ENCODE measurements at places on chromosomes 1 and 21. TPM values are rescaled to one million over a fixed set of nuclear protein-coding genes. Genes with fewer than 3 reads are reported as not detected.

The RORC gene
- 13.7 TPM for total RNA-seq

The HSF2BP gene
- 1.0 TPM for total RNA-seq

The TMEM201 gene
- 14.4 TPM for total RNA-seq

The RAB4A gene
- total RNA-seq = 46.7 TPM

The TUFT1 gene
- 21.1 TPM for total RNA-seq

The RAD54L gene
- total RNA-seq = 2.7 TPM

The SPRR5 gene
- total RNA-seq = not detected

The FCRLA gene
- total RNA-seq = 1.4 TPM

The MAN1C1 gene
- total RNA-seq = 8.7 TPM

DNA sequence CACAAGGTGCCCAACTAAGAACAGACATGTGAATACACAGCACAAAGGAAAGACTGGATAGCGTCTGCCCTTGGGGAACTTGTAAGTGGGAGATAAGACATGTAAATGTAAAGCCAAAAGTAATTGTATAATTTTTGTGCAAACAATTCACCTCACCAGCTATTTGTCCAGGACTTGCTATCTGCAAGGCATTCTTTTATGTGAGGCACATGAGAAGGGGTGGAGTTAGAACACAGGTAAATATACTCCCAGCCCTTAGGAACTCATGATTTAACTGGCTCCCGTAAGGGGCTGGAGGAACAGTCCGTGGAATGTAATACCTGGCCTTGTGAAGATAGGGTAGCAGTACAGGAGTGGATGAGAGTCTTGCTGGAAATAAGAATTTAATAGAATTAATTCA is 61.3 kb downstream of the CDK18 start:
- DNase-seq = no peak

- DNase-seq = no peak
These were observed 37.2 kb downstream of the RIMS3 start for GRCh38 chr1:40627987-40628902.

DNA sequence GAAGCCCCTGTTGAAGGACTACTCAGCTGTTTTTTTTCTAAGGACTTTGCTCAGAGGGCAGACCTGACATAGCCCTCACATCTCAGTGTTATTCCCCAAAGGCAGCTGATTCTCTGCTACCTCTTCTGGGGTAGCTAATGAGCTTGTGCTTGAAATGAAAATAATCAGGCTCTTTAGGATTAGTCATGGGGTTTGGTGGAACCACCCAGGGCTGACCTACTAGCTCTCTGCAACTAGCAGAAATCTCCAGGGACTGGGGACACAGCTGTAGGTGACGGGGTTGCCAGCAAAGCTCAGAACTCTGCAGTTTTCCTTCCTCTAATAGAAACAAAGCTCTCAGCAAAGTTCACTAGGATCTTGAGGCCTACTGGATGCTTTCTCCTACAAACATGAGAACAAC is 106.4 kb upstream of the BCL9 start:
- DNase-seq = no peak

- no peak for DNase-seq
These were observed 75.4 kb upstream of the VTCN1 start for GRCh38 chr1:117286145-117286544.

GRCh38 chr1:145714524-145715111 is 4.7 kb upstream of the CD160 start:
- DNase-seq = peak; percentile 14

DNA sequence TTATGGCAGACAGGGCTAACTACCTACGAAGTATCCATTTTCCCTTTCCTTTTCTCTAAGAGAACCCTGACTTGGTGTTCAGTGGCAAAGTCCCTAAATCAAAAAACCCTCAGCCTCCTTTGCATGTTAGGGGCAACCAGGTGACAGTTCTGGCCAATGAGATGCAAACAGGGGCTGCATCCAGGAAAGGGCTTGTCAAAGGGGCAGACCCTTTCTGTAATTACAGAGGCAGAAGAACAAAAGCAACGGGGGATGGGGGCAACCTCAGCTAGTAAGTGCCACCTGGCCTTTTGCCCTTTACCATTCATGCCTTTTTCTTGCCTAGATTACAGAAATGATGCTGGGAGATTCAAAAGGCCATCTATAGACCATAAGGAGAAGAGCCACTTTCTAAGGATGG is 34.4 kb downstream of the GLUL start:
- no peak for DNase-seq

- peak; percentile 21 for DNase-seq
These were observed 812 bp upstream of the ARF1 start for GRCh38 chr1:228081578-228082213.

- DNase-seq = no peak
These were observed 268.8 kb upstream of the CSF3R start for GRCh38 chr1:36751525-36751924.

DNA sequence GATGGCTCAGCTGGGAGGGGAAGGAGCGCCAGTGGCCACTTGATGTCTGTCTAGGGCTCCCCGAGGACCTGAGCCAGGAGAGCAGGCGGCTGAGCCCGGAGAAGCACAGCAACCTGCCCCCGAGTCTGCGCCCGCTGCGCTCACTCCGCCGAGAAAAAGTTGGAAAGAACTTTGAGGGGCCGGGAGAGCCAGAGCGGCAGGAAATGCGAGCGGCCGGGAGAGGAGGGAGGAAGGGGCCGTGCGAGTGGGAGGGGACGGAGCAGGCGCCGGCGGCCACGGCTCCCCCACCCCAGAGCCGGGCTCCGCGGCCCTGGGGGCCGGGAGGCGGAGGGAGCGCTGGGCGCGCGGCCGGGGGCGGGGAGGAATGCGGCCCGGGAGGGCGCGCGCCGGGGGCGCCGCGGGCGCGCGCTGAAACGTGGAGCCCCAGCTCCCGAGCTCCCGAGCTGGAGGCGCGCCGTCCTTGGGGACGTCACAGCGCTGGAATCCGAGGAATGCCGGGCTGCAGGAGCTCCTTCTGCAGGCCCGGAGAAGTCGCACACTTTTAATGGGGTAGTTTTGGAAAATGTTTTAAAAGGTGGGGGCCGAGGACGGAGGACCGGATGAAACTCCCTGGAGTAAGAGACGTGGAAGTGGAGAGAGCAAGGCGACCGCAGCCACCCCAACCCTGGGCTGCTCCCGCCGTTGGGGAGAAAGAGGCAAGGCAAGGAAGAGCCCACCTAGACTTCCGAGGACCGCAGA is at the start of gene PTPN14:
Gene PTPN14, minus strand, starts transcription at position 167 of the 738 bp plus-strand sequence. CDS start 86,799 bp downstream, outside the sequence.
- peak; percentile 96 for DNase-seq

DNA sequence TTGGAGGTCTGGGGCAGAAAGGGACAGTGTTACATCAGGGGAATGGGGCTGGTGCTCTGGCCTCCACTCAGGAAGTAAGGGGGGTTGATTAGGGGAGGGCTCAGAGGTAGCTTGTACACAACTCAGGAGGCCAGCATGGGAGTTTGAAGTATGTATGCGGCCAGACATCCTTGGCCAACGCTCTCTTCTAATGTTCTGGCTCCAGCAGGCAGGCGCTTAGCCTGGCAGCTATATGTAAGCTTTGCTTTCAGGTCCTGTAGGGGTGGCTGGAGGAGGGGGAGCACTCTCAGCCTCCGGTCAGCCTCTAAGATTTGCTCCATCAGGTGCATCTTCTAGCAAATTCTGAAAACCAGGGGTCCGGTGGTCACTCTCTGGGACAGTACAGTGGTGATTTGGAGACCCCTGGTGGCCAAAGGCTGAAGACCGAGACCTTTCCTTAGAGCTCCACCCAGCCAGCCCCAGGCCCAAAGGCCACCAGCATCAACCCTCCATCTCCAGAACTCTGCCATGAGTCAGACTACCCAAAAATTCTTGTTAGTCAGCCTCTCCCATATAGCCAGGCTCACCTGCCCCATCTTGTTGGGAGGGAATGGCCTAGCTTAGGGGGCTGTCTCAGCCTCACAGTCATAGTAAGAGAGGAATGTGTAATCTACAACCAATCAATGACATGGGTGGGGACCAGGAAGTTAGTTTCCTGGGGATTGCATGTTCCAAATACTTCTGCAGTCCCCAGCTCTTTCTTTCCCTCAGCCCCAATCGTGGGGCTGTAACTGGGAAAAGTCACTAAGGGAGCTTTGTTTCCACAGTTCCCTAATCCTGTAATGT is 9.7 kb upstream of the COL8A2 start:
- peak; percentile 83 for DNase-seq

DNA sequence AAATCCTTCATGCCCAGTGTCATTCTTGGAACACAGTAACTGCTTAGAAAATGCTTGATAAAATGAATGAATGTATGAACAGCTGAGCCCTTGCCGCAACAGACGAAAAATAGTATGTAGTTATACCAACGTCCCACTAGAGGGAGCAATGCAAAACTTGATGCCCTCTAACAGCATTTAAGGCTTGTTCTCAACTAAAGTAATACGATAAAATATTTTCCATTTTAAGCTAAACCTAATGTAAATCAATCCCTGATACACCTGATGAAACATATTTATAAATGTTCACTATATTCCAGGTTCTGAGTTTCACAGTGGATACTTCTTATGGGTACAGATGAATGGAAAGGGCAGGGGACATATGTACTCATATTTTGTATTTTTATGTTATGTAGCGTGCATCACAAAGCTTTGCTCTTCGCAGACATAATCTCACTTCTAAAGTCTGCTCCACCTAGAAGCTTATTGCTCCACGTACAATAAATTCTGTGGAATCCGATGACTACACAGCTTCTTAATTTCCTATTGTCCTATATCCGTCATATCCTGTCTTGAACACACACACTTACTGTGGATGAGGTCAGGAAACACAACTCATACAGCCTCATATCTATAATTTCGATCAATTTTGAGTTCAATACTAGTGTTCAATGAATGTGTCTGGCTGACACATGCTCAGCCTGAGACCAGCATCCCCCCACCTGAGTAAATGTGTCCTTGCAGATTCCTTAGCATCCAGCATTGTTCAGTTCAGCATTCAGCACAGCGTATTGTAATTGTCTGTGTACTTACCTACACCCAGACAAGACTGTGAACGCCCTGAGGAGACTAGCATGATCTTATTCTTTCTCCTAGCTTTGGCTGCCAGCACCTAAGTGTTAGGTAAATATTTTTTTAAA is 4.4 kb upstream of the UTP25 start:
- DNase-seq = peak; percentile 79

- DNase-seq = peak; percentile 74
These were observed 13.8 kb downstream of the OLIG2 start for GRCh38 chr21:33039536-33039935.

- no peak for DNase-seq
These were observed 138.3 kb upstream of the ETS2 start for GRCh38 chr21:38667291-38667870.

DNA sequence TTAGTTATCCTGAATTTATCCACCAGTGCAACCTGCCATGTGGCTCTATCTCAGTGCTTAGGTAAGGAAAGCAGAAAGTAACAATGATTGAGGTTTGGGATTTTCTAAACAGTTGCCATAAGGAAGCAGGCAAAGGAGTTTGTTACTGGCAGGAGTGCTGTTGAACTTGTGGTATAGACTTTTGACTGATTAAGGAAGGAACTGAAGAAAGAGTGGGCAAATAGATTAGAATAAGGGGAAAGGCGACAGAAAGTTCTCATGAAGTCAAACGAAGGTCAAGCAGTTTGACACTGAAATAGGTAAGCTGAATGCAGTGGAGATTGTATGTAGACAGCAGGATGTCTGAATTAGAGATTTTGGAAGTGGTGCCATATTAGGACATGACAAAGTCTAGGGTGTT is 24.2 kb upstream of the CR2 start:
- no peak for DNase-seq

DNA sequence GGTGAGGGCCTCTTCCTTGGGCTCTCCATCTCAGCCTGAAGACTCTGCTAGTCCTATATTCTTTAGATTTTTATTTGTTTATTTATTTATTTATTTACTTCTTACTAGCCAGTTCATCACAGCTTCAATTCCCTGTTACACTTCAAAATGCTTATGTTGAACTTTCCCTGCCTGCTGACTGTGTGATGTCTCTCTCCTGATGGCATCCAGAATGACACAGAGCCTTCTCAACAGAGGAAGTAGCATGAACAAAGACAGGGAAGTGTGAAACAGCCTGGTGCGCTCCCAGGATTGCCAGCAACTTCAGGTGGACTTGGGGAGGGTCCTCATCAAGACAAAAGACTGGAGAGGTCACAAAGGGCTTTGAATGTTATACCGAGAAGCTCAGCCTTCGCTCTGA is 4.3 kb upstream of the IPO13 start:
- DNase-seq = no peak

DNA sequence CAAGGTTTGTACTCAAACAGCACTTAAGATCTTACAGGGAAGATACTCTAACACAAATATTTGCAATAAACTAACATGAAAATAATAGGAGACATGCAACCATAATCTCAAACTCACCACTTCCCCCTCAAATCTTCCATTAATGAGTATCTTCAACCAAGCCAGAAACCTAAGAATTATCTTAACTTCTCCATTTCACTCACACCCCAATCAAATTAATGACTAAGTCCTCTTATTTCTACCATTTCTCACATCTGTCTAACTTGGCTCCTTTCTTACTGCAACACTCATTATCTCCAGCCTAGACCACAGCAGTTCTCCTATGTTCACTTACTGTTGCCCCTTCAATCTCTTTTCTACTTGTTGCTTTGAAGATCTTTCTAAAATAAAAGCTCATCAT is 10.4 kb downstream of the RBBP5 start:
- DNase-seq = no peak

GRCh38 chr1:69728206-69728605 is 160.5 kb downstream of the LRRC7 start:
- no peak for DNase-seq

GRCh38 chr1:68255301-68255700 is 23.0 kb upstream of the WLS start:
- DNase-seq = no peak

DNA sequence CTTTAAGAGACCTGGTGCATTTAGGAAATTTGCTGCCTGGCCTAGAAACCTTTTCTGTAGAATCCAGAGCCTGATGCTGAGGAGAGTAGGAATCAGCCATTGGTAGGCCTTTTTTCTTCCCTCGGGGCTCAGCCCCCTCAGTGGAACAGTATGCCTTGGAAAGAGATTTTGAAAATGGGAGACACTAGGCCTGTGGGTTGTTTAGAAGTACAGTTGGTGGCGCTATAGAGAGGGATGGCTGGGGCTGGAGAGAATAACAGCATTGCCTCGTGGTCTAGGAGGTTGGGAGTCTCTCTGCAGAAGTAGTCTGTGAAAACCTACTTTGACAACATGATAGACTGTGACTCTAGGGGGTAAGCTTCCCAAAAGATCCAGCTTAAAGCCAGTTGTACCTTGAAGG is 8.2 kb downstream of the KIF2C start:
- DNase-seq = no peak

- DNase-seq = peak; percentile 84
These were observed 482.4 kb downstream of the NPHP4 start for GRCh38 chr1:5509664-5510452.

DNA sequence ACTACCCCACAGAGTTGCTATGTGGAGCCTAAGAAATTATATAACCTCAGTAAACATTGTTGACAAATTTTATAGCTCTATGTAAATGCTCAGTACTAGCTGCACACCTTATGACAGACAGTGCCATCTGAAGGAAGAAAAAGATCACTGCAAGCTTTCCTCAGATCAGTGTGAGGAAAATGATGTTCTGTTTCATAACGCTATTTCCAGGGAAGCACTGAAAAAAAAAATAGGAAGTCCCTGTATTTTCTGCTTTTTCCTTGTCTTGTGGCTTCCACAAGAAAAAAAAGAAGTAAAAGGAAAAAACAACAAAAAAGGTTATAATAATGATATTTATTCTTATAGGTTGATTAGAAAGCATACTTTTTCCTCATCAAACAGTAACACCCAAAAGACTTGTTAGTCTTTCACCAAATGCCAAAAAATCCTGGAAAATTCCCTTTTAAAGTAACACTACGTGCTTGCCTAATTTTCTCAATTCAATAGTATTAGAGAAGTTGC is 23.2 kb downstream of the LYST start:
- peak; percentile 37 for DNase-seq

- DNase-seq = no peak
These were observed 66.5 kb downstream of the KIRREL1 start for GRCh38 chr1:158059984-158060383.
